Substantia nigra (tissue), 51 donors: ENCODE measurements at places on chromosomes 2 and 18.

DNA sequence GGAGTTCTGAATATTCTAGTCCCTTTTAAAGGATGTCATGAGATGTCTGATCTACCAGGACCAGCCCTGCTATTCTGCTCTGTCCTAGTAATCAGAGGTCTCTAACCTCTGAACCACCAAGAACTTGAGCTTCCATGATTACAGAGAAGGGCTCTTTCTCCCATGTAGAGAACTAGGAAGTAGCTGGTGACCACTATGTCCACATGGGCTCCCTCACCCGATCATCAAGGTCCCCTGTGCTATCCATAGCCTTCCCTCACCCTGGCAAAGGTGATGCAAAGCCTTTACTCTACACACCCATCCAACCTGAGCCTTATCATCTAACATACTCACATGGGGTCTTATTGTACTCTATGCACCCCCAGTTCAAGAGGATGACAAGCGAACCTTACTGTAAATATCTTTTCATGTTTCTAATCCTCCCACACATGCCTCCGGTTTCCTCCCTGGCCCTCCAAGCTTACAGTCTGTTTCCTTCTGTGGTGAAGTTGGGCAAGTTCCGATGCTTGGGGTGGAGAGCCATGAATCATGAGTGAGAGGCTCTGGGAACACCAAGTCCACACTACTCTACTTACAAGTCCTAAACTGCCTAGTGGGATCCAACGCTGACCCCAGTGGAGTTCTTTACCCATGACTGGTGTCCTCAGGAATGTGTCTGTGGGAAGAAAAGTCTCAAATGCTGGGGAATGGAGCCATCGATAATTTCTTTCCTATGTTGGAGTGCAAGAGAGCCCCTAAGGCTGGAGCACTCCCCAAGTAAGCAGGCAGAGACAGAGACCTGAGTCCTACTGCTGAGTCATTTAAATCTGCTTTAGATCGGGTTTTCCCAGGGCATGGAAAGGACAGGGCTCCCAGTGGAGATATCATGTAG lies 73.3 kb upstream of the KLF7 start:
- no peak for DNase-seq

GRCh38 chr2:23402205-23402740 lies 17.3 kb downstream of the KLHL29 start:
- no peak for DNase-seq

- no peak for DNase-seq
These were observed 193.8 kb upstream of the STK17B start for GRCh38 chr2:196365145-196365544.

GRCh38 chr18:21997207-21998143 lies 171.9 kb upstream of the GATA6 start:
- no peak for DNase-seq

DNA sequence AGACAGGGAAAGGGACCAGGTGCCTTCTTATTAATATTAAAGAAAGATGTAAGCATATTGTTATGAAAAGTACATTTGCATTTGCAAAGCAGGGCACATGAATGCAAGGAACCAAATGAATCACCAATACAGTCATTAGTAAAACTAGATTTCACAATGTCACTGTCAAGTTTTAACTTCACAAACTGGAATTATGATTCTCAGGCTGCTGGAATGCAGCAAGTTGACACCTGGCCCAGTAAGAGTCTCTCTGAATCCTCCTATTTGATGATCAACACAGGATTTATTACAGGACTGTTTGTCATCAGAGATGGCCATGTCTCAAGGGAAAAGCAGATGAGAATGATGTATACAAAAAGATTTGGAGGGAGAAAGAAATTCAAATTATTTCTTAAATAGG lies 72.9 kb upstream of the STK39 start:
- DNase-seq = no peak

GRCh38 chr18:10490401-10491165 lies 35.2 kb upstream of the NAPG start:
- peak; percentile 56 for DNase-seq
